ENCODE measurements at places on chromosomes 1 and 21.

GRCh38 chr1:94317790-94318188 is 80.4 kb upstream of the ARHGAP29 start:
- no peak for DNase-seq

DNA sequence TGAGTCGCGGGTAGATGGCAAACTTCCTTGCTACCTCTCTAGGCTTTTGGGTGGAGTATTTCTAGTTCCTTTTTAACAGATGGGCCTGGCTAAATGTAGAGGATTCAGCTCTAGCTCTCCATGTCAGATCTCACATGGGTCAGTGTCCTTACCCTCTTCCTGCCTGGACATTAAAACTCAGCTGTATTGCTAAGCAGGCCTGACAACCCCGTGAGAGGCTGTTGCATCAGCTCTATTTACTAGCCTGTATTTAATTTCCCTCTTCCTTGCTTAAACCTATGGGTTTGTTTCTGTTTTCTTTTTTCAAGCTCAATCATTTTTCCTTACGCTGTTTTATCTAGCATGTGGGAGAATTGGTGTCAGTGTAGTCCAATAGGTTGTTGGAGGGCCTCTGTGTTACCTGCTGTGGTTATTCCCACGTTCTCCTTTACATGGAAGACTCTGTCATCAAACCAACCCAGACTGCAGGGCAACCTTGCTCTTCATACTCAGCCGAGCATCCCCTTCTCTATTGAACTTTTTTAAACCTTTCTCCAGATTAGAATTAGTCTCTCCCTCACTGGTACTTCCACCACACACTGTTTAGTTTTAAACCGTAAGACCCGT is 79.5 kb upstream of the BACH1 start:
- peak; percentile 81 for DNase-seq

GRCh38 chr1:180221462-180221861 is 8.6 kb upstream of the LHX4 start:
- DNase-seq = no peak

DNA sequence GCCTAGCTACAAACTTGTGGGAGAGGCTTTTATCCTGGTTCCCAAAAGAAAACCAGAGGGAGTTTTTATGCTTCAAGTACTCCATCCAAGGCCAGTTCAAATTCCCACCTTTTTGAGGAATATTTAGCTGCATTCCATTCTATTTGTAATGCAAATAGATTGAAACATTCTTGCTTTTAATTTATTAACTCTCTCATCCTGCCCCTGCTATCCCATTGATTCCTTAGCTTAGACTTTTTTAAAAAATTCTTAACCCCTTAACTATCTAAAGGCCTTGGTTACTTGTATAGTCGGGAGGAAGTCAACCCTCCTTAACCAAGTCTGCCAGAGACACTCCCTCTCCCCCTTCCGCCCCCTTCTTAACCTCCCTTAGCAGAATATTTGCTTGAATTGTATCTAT is 2.5 kb upstream of the MOV10 start:
- no peak for DNase-seq

DNA sequence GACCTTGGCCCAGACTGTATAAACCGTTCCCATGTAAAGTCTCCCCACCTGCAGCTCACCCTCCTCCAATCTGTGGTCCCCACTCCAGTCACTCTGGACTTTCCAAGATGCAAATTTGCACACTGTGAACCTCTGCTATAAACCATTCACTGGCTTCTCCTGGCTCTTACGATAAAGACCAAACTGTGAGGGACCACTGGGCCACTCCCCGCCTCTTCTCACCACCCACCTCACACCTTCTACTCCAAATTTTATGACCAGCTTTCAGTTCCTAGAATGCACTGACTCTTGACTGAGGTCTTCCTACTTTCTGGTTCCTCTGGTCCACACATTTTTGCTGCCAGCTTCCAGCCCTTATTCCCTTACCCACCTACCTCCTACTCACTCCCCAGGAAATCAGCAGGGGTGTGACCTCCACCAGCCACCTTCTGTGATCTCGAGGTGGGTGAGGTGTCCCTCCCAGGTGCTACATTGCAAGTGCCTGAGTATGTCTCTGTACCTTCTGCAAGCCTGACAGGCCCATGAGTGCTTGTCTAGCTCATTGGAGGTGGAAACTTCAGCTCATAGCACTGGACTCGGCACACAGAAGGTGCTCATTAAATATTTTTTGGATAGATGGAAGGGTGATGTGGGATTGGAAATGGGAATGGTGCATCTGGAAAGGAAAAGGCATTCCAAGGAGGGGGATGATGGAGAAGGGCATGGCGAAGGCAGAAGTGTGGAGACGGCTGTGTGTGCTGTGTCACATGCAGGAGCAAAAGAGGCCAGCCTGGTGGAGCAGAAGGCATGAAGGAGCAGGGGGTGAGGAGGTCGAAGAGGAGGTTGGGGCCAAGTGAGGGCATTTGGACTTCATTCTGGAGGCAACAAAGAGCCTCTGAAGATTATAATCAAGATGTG is 15.6 kb upstream of the CSF1 start:
- no peak for DNase-seq

DNA sequence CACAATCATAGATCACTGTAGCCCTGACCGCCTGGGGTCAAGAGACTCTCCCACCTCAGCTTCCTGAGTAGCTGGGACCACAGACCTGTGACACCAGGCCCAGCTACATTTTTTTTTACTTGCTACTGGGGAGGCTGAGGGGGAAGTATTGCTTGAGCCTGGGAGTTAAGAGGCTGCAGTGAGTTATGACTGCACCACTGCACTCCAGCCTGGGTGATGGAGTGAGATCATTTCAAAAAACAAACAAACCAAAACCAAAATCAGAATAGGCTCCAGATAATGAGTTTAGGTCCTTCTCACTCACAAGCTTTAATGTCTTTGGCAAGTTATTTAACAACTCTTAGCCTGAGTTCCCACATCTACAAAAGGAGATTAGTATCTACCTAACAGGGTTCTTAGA is 22.8 kb downstream of the WDR26 start:
- DNase-seq = no peak

- DNase-seq = no peak
Measured at GRCh38 chr1:60916906-60917305, 165.5 kb upstream of the NFIA start.

DNA sequence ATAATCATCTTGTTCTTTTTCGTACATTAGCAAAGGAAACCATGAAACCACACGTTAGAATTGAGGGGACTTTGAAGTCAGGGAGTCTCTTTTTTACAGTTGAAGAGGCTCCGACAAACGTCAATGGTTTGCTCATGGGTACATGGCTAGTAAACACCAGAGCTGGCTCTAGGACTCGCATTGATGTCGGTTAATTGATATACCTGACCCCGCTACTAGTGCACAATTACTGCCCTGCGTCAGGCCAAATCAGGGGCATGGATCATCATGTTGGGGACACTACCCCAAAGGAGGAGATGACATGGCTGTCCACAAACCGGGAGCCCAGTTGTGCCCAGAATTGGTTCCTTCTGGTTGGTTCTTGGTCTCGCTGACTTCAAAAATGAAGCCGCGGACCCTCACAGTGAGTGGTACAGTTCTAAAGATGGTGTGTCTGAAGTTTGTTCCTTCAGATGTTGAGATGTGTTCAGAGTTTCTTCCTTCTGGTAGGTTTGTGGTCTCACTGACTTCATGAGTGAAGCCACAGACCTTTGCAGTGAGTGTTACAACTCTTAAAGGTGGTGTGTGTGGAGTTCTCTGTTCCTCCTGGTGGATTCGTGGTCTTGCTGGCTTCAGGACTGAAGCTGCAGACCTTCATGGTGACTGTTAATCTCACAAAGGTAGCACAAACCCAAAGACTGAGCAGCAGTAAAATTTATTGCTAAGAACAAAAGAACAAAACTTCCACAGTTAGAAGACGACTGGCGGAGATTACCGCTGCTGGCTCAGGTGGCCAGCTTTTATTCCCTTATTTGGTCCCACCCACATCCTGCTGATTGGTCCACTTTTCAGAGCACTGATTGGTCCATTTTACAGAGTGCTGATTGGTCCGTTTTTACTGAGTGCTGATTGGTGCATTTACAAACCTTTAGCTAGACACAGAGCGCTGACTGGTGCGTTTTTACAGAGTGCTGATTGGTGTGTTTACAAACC is 126.9 kb upstream of the ERRFI1 start:
- no peak for DNase-seq

DNA sequence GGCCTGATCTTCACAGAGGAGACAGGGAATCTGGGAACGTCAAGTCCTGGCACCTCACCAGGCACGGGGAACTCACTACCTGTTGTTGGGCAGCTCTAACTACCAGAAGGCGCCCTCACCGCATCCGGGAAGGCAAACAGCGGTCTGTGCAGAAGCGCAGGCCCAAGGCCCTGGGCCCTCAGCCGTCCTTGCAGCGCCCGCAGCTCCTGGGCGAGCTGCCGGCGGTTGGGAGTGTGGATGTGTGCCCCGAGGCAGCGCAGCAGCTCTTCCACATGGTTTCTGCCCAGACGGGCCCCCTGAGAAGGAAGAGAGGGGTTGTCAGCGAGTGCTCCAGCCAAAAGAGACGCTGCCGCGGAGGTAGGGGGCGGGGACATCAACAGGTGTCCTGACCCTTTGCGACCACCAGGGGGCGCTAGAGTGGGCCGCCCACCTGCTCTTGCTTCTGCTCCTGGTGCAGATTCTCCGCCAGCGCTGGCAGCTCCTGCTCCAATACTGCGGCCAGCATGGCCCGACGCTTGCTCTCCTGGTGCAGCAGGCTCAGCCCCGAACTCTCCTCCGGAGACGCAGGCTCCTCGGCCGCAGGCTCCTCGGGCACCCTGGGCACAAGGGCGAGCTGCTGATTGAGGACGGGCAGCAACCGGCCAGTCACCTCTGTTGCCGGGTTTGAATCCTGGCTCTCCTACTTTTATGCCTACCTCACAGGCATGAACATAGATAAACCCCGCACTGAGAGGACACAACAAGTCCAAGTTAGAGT is 9.3 kb downstream of the MAP3K6 start:
- peak; percentile 74 for DNase-seq

DNA sequence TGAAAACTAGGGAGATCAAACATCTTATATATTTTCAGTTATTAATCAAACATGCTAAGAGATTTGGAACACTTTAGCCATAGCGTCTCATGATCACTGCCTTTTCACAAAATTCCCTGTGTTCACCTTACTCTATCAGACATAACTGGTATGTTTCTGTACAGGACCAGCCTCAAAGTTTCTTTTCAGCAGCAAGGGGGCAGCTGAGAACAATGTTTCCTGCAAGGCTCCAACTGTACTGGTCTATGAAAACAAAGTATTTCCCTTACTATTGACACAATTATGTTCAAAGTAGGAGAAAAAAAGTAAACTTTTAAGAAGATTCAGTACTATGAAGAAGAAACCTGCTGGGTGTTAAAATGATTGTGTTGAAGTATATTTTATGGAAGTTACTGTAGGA is 98.5 kb downstream of the ATF6 start:
- DNase-seq = no peak

- no peak for DNase-seq
Measured at GRCh38 chr1:6111571-6111970, 65.9 kb downstream of the KCNAB2 start.

GRCh38 chr1:218867066-218867465 is 306.6 kb upstream of the LYPLAL1 start:
- DNase-seq = no peak

DNA sequence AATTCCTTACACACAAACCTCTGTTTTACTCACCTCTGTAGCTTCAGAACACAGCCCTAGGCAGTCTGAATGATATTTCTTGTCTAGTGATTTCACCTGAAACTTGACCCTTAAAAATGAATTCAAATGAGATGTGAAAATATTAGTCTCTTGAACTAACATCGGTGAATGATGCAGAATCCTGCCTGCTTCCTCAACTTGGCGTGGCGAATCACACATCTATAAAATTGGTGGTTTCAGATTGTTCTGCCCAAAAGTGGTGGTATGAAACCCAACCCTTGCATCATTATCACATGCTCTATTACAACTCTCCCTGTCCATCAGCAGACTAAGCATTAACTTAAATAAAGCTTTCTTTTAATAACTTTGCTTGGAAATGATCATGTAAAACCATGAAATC is 26.9 kb upstream of the C1orf21 start:
- DNase-seq = no peak

DNA sequence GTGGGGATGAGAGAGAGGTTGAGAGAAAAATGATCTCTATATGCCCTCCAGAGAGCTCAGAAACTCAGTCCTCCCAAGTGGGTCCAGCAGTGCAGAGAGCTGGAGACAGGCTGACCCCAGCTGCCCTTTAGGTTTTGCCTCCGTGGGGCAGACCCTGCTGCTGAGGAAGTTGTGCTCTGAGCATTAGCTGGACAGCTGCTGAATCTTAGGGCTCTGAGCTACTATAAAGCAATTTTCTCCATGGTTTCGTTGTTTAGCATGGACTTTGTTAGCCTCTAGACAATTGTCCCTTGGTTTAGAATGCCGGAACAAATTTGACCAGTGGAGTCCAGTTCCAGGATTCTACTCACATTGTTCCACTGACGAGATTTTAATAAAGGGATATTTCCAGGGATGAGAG is 22.1 kb downstream of the BATF3 start:
- DNase-seq = no peak

DNA sequence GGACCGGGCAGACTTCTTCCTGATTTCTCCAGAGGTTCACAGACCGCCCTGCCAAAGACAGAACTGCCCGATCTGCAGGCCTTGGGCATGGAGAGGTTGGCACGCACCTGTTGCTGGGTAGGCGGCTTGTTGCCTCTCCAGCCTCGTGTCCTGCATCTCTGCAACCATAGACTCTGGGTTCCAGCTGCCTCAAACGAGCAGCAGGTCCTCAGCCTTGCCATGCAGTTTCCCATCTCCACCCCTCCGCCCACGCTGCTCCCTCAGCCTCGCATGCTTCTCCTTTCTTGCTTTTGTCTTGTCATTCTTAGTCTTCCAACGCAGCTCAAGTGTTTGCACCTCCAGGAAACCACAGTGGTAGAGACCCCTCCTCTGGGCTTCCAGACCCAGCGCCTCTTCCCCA is 126.2 kb downstream of the LACTBL1 start:
- DNase-seq = peak; percentile 10

GRCh38 chr21:45449658-45450422 is 44.9 kb downstream of the COL18A1 start:
- no peak for DNase-seq

DNA sequence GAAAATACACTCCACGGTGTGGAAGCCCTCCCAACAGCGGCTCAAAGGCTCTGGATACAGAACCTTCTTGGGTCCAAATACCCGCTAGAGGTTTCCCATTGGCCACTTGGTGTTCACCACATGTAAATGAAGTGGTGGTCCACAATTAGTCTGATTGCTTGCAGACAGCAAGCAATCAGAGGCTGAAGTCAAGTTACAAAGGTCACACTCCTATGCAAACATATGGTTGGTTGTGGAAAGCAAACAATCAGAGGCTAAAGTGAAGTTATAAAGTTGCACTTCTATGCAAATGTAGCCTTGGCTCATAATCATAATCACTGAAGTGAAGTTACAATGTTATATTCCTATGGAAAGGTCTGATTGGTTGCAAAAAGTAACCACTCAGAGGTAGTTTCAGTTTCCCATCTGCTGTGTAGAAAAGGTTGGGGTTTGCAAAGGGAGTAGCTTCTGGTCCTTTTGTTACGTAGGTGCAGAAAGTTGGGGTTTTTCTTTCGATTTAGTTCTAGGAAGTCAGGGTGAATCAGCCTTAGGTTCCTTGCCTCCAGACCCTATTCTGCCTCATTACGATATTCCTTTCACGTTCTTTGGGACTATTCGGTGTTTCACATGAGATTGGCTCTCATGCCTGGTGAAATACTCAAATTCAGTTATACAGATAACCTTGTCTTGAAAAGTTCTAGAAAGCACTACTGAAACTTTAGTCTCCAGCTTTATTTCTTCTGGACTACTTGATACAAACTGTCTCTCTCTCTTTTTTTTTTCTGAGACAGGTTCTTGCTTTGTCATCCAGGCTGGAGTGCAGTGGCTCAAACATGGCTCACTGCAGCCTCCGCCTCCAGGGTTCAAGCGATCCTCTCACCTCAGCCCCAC is 36.7 kb upstream of the MTF2 start:
- peak; percentile 75 for DNase-seq
